ENCODE measurements at places on chromosomes 4 and X.
A peak's percentile ranks its signal among the peaks of the same experiment; 100 is the strongest.

GRCh38 chrX:40171513-40172400 is 74.0 kb upstream of the BCOR start:
- DNase-seq: peak; percentile 44

DNA sequence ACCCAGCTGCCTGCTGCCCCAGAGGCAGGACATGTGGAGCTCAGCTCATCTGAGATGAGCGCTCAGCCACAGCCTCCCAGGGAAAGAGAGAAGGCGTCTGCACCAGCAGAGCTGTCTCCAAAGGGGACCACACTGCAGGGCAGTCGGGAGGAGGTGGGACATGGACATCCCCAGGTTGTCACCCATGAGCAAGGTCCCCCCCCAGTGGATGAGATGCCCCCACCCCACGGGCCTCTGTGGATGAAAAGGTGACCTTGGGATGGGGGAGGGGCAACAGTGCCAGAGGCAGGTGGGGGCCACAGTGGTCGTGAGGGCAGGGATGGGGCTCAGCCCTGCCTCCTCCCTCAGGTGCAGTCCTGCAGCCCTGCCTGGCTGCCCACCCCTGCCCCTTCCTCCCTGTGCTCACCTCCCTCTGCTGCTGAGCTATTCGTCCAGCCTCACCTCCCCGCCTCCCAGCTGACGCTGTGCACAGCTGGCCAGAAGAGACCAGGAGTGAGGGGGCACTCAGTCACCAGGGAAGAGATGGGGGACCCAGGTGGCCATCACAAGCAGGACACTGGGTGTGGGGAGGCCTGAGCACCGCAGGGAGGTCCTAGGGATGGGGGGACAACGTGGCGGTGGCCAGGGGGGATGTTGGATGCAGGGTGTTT is 9.3 kb downstream of the NKX1-1 start:
- no peak for DNase-seq

DNA sequence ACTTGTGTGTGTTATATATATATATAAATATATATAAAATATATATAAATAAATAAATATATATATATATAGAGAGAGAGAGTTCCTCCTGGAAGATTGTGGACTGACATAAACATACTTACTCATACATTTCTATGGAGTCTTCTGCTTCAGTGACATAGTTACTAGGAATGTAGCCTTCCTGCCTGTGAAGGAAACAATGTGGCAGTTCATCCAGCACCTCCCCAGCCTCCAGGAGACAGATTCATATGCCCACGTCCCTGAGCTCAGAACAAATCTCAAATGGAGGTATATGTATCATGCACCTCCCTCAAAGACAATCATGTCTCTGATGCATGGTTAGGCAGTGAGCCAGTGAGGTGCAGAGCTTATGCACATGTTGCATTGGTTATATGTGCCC is 11.4 kb upstream of the TIMM8A start:
- peak; percentile 30 for DNase-seq

DNA sequence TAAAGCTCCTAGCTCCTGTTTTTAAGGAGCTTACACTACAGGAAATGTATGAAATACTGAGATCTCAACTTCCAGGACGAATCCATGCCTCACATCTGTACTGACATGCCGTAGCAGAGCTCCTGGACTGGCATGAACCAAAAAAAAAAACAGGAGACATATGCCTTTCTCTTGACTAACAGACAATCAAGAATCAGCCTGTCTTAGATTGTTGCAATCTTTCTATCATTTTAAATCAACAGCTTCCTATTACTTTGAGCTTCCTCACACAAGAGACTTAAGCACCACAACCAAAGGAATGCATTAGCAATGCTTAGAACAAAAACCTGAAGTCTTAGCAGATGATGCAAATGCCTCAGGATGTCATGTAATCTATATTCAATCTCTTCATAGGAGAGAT is 34.7 kb upstream of the AREG start:
- DNase-seq: peak; percentile 40

- DNase-seq: no peak
These were observed 39.5 kb upstream of the ZNF330 start for GRCh38 chr4:141180991-141181761.

- DNase-seq: no peak
These were observed 48.3 kb upstream of the MAN2B2 start for GRCh38 chr4:6526671-6527091.

DNA sequence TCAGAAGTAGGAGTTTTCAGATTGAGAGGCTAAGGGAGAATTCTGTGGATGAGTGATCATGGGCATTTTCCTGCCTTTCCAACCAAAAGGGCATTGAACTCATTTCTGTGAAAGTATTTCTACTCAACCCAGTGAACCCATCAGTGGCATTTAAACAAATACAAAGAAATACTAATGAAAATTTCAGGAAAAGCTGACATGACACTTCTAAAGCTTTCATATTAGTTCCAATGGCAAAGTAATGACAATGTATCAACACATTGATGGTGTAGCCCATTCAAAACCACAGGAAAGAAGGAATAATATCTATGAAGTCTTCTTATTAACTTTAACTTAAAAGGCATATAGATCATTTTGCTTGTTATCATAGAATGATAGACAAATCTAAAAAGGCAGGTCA is 183.5 kb upstream of the ANXA10 start:
- no peak for DNase-seq

GRCh38 chr4:46974891-46975543 is 18.4 kb downstream of the GABRA4 start:
- no peak for DNase-seq

- no peak for DNase-seq
These were observed 378.0 kb upstream of the DMD start for GRCh38 chrX:33589316-33589715.

DNA sequence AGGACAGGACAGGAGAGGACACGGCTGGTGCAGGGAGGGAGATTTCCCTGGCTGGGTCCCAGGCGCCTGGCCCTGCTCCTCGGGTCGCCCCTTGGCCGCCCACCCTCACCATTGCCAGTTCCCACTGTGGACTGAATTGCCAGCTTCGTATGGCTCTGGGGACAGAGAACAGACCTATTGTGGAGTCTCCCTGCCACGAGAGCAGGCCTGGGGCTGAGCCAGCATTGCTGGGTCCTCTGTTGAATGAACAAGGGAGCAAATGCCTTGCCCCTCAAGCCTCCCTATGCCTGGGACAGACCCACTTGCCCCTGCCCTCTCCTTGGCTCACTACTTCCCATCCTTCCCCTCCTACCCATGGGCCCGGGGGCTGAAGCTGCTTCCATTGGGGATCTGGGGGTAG is 4.3 kb downstream of the PLXNA3 start:
- DNase-seq: no peak

DNA sequence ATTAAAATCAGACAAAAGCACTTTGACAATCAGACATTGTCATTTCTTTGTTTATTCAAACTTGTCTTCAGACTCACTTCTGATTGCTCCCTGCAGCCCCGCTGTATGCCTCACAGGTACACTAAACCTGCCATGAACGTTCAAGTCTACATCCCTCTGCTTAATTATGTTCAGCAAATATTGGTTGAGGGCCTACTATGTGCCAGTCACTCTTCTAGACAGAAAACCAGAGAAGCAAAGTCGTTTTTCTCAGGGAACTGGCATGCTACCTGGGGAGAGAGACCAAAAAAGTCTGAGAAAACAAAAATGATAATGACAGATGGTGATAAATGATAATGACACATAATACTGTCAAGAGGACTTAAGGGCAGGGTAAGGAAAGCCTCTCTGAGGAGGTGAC is 19.4 kb downstream of the HMGB2 start:
- DNase-seq: no peak

DNA sequence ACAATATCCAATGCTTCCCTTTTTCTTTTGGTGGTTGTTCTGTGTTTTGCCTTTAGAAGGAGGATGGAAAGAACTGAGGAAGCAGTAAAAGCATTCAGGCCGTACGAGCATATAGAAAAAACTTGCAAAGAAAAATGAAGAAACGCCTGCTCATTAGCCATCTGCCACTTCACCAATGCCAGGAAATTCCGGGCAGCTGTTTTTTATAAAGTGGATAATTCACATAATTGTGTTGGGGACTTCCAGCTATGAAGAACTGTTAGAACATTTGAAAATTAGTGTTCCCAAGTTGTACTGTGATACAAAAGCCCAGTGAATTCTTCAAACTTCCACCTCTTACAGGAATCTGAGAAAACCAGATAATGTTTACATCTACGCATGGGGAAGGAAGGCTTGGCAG is 11.7 kb downstream of the RELL1 start:
- DNase-seq: no peak

Measured in fibroblast of skin of back (primary cell).